ENCODE measurements at places on chromosomes 5 and 9. TPM values are rescaled to one million over a fixed set of nuclear protein-coding genes. Genes with fewer than 3 reads are reported as not detected.

PTGR1 gene
- 6.8 TPM for total RNA-seq

GRCh38 chr5:62645223-62645622 lies 66.6 kb downstream of the LRRC70 start:
- DNase-seq: no peak

GRCh38 chr9:128034821-128035652 lies 32.1 kb downstream of the NAIF1 start:
- DNase-seq: peak; percentile 87

- DNase-seq: no peak
Observed at GRCh38 chr5:7434914-7435313, 39.0 kb downstream of the ADCY2 start.

GRCh38 chr9:1046639-1047572 lies 3.3 kb upstream of the DMRT2 start:
- DNase-seq: no peak

- DNase-seq: no peak
Observed at GRCh38 chr5:123545506-123545905, 33.5 kb downstream of the CSNK1G3 start.

LCN1 gene
- total RNA-seq: not detected

PDCD1LG2 gene
- total RNA-seq: 0.51 TPM

GRCh38 chr5:126403876-126404275 lies 19.3 kb upstream of the GRAMD2B start:
- peak; percentile 57 for DNase-seq

SPAG8 gene
- not detected for total RNA-seq

WDR70 gene
- 19.7 TPM for total RNA-seq

- DNase-seq: no peak
Observed at GRCh38 chr9:12162181-12162815, 530.9 kb upstream of the TYRP1 start.

SPATA31C1 gene
- total RNA-seq: not detected

C5orf58 gene
- total RNA-seq: not detected

PCDH12 gene
- 22.9 TPM for total RNA-seq

GRCh38 chr9:11194246-11194645 lies 581.4 kb upstream of the PTPRD start:
- DNase-seq: no peak

GRCh38 chr9:135374591-135374990 lies 105.0 kb upstream of the PPP1R26 start:
- no peak for DNase-seq

DNA sequence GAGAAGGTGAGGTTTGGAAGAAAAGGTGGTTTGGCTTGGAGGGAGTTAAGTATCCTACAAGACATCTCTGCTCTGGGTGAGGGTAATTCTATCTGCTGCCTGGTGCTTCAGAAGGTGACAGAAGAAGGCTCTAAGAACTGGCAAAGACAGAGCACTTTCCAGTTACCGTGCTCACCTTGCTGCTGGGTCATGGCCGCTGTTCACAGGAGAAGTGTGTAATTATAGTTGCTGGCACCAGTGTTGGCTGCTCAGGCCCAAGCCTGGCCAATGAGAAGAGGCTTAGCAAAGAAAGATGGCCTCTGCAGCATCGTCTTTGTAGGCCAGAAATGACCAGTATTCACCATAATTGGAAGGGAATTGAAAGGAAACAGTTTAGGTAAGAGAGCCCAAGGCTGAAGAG lies 37.9 kb upstream of the KLF9 start:
- DNase-seq: no peak

GRCh38 chr5:152315942-152316341 lies 89.1 kb downstream of the NMUR2 start:
- no peak for DNase-seq

DNA sequence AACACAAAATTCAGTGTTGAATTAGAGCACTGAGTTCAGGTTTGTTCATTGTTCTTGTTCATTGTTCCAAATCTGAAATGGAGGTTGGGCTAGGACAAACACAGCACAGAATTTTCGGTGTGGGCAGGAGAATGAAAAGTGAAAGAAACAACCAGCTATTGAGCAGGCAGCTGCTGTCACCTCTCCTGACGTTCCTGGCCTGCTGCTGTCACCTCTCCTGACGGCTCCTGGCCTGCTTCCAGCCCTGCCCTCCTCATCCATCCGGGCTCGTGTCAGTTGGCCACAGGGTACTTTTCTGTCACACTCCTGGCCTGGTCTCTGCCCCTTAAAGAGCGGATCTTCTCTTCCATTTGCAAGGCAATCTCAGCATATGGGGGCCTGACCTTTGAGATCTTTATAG lies 45.2 kb upstream of the CKMT2 start:
- peak; percentile 52 for DNase-seq

PLEKHG4B gene
- 0.13 TPM for total RNA-seq

RMRP gene
- total RNA-seq: 194,626 TPM

GABRA1 gene
- total RNA-seq: not detected

GRCh38 chr5:55636683-55637082 lies 75.4 kb downstream of the SLC38A9 start:
- no peak for DNase-seq

DNA sequence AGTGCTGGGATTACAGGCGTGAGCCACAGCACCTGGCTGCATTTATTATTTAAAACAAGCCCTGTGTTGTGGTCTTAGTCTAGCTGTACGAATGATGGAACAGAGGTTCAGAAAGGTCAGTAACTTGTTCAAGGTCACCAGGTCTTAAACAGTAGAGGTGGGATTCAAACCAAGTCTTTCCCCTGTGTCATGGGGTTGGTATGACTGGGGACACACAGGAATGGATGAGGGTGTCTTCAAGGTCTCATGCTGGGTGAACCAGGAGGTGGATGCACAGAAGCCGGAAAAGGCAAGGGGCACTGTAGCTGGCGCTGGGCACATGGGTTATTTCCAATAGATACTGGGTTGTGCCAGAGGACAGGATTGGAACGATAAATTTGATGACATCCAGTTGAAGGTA lies 32.2 kb upstream of the TJP2 start:
- DNase-seq: no peak

- DNase-seq: no peak
Observed at GRCh38 chr5:120684749-120685415, 220.8 kb downstream of the PRR16 start.

- DNase-seq: no peak
Observed at GRCh38 chr5:137960819-137961218, 71.6 kb downstream of the PKD2L2 start.

DNA sequence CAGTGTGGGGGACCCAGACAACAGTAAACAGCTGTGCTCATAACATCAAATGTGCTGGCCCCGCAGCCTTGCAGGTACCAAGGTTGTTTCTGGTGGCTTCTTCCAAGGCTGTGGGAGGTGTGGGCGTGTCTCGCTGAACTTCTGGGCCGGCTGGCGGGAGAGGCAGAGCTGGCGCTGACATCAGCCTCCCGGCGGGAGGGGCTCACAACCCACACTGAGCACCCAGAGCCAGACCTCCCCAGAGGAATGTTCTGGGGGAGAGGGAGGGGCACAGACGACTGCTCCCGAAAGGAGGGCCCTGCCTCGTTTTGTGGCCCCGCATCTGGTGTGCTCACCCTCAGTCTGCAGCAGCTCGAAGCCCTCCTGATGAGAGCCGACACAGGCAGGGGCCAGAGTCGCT lies 6.9 kb upstream of the SLC12A7 start:
- DNase-seq: no peak

DNA sequence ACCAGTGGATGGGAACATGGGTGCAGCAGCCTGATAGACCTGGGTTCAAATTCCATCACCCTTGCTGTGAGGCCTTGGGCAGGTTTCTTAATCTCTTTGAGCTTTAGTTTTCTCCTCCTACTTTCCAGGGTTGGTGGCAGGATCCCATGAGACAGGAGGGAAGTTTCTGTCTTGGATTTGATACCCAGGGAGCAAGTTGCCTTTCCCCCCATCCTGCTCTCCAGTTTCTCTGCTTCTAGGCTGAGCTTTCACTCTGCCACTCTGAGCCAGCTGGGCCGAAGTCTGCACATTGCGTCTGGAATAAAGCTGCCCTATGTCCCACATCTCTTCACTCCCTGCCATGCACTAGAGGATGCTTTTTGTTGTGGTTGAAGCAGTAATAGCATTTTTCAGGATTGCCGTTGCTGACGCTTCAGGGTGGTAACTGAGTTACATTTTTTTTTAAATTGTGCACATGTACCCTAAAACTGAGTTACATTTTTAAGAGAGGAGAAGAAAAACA lies 40.5 kb upstream of the ANGPTL2 start:
- no peak for DNase-seq

GRCh38 chr5:163822548-163822947 lies 317.1 kb downstream of the MAT2B start:
- no peak for DNase-seq

HTR4 gene
- not detected for total RNA-seq

DBH gene
- not detected for total RNA-seq

- peak; percentile 59 for DNase-seq
Observed at GRCh38 chr9:122334916-122335315, 35.9 kb upstream of the PTGS1 start.

DNA sequence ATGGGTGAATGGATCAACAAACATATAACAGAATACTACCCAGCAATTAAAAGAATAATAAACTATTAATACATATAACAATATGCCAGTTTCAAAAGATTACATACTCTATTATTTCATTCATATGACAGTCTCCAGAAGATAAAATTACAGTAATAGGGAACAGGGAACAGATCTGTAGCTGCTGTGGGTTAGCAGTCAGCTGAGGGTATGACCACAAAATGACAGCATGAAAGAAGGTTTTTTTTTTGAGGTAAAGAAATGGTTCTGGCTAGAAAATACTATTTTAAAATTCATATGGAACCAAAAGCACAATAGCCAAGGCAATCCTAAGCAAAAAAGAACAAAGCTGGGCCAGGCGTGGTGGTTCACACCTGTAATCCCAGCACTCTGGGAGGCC lies 73.0 kb upstream of the NR5A1 start:
- DNase-seq: no peak

- peak; percentile 3 for DNase-seq
Observed at GRCh38 chr9:21454149-21454548, 13.9 kb downstream of the IFNA1 start.

GRIA1 gene
- total RNA-seq: under 0.01 TPM

CD14 gene
- total RNA-seq: 10.7 TPM

SV2C gene
- total RNA-seq: under 0.01 TPM

SLC4A9 gene
- total RNA-seq: not detected

DNA sequence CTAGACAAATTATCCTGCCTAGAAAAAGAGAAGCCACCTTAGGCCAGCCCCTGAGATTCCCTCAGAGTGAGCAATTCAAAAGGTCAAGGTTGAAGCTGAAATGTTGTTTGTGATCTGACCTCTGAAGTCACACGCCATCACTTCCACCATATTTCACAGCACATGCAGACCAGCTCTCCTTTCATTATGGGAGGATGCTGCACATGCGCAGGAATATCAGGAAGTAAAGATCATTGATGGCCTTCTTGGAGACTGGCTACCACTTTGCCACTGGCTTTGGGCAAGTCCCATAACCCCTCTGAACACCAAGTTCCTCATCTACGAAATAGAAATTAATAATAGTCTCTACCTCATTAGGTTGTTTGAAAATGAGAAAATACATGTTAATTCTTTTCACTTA lies 39.5 kb downstream of the CDO1 start:
- no peak for DNase-seq

HRH2 gene
- total RNA-seq: 0.13 TPM

DNA sequence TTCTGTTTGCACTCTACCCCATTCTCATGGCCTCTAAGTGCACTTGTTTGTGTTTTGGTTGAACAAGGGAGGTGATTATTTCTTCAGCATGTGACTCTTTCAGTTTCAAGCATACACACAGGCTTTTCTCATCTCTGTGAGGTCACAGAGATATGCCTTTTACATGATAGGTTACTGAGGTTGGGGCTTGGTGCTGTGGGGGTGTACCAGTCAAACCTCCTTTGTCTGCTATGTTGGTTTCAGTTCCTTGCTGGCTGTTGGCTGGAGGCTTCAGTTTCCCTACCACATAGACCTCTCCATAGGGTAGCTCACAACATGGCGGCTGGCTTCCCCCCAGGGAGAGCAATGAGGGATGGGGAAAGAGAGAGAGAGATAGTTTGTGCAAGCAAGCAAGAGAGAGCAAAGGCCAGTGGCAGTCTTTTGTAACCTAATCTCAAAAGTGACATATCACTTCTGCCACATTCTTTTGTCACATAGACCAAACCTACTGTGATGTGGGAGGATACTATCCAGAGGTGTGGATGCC lies 96.7 kb upstream of the SEMA6A start:
- DNase-seq: no peak

- no peak for DNase-seq
Observed at GRCh38 chr9:133112663-133113026, 8.4 kb downstream of the RALGDS start.

- DNase-seq: no peak
Observed at GRCh38 chr5:153793699-153794098, 245.0 kb downstream of the FAM114A2 start.

DNA sequence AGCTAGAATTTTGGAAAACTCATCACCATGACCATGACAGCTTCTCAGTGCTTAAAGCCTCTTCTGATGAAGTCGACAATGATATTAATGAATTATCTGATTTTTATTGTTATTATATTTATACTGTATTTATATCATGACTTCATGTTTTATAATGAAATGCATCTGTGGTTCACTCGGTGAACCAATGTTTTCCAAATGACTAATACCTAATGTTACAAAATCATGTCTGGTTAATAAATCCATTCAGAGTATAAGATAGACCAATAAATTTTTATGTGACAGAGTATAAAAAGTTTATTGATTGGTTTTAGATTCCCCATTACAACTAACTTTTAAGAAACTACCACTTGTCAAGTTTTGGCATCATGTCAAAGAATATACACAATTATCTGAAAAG lies 416.5 kb downstream of the MLLT3 start:
- DNase-seq: no peak

DNA sequence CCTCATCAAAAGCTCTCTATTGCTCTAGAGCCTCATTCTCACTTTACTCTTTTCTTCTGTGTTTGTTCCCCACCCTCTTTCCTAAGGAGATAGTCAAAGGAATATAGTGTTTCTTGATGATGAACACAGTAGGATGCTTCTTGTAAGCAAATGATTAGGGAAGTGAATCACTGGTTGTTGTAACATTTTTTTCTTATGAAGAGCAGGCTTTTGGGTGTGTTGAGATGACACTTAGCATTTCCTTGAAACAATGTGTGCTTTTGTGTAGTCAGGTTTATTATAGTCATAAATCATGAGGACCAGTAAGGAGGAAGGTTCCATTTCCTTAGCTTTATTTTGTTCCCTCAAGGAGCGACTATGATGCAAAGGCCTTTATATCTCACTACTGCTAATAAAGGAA lies 1991.3 kb upstream of the C9orf72 start:
- DNase-seq: no peak
